Mesenteric fat pad (tissue), 1 donor: ENCODE measurements at places on chromosomes 5 and 9.

DNA sequence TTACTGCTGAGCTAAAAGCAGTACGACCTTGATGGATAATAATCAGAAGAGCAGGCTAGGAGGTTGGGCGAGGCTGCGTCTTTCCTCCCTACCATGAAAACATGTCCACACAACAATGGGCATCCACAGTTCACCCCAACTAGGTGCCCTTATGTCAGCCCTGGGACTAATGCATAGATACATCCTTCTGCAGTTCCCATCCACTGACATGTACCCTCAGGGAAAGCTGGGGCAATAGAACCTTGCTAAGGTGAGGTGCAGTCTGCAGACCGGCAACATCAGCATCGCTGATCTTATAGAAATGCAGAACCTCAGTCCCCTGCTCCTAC, 697 bp upstream of the PRUNE2 start:
- no peak for DNase-seq

GRCh38 chr5:64811050-64811640, 42.4 kb downstream of the CWC27 start:
- DNase-seq: no peak

- no peak for DNase-seq
These were observed 23.1 kb downstream of the LNPEP start for GRCh38 chr5:96958977-96959376.

- no peak for DNase-seq
These were observed 784.6 kb upstream of the ZNF608 start for GRCh38 chr5:125530833-125531615.

GRCh38 chr5:11268891-11269290, 507.9 kb upstream of the DAP start:
- no peak for DNase-seq
